Adrenal gland (tissue), 19 donors: ENCODE measurements at places on chromosomes 16 and 17. TPM values are rescaled to one million over a fixed set of nuclear protein-coding genes. Genes with fewer than 3 reads are reported as not detected.

CCL5 gene
- polyA plus RNA-seq, result 8.8 TPM

PNMT gene
- 185 TPM for polyA plus RNA-seq

MT3 gene
- polyA plus RNA-seq, result 169 TPM

NOTUM gene
- polyA plus RNA-seq, result not detected

PERCC1 gene
- polyA plus RNA-seq, result not detected

TRIM25 gene
- 56.6 TPM for polyA plus RNA-seq

GRCh38 chr16:71880176-71880575 lies 3.8 kb downstream of the ZNF821 start:
- H3K4me3 ChIP-seq, result no peak overlapping the region
- no peaks in the 10 kb centered on the region for H3K27me3 ChIP-seq
- DNase-seq, result no peak
- no peaks in the 10 kb centered on the region for H3K36me3 ChIP-seq

DNA sequence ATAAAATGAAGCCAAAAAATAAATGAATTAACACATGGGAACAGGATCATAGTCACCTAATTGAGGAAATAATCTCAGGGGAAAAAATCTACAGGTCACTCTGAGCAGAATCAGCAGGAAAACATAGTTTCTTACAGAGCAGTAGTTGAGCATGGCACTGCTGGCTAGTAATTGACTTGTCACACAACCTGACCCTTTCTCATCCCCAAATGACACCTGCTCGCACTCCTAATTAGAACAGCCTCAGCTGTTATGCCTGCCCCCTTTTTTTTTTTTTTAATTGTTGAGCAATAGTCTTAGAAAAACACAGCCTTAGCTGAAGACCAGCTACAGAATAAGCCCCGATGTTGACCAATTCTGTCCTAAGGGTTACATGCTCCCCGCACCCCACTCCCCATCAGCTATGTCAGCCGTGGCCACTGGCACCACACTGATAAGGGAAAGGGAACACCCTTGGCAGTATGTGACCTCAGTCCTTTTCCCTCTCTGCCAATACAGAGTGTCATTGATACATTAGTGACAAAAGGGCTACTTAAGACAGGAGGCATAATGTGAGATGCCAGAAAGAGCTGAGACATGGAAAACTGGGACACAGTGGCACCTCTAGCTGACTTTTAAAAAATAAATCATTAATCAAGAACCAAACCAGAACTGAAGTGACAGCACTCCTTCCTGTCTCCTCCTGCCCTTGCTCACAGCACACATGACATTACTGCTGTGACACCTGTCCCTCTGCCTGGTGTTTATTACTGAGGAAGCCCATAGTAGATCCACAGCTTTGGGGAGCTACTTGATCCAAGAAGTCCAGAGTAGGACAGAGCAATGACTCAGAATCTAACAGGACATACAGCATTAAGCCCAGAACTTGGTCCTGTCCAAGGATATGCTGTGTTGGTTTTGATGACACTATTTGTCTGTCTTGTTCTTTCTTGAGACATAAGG lies 41.7 kb downstream of the WDR59 start:
- no peak overlapping the region for H3K4me3 ChIP-seq
- H3K4me1 ChIP-seq, result no peaks in the 10 kb centered on the region
- no peaks in the 10 kb centered on the region for H3K27me3 ChIP-seq

- H3K27me3 ChIP-seq, result no peaks in the 10 kb centered on the region
- DNase-seq, result peak; percentile 19
- H3K4me3 ChIP-seq, result no peak overlapping the region
Observed at GRCh38 chr17:32256012-32256700, 9.5 kb upstream of the RHBDL3 start.

GRCh38 chr17:68853439-68853838 lies 101.8 kb downstream of the ABCA8 start:
- no peaks in the 10 kb centered on the region for H3K36me3 ChIP-seq
- no peak for DNase-seq
- H3K4me3 ChIP-seq, result no peak overlapping the region
- H3K4me1 ChIP-seq, result peaks cover 18% of the 10 kb centered on the region
